ENCODE measurements at places on chromosomes 13 and 19. TPM values are rescaled to one million over a fixed set of nuclear protein-coding genes. Genes with fewer than 3 reads are reported as not detected.

Gene NANOS3
- 3.3 TPM for total RNA-seq

Gene AMER2
- total RNA-seq = not detected

Gene NCR1
- not detected for total RNA-seq

Gene KIR3DL2
- not detected for total RNA-seq

Gene TMEM147
- total RNA-seq = 426 TPM

Gene NALCN
- 4.5 TPM for total RNA-seq

Gene NLRP4
- total RNA-seq = not detected

Gene ZNF552
- total RNA-seq = 5.2 TPM

Gene GJA3
- 0.75 TPM for total RNA-seq

Gene MCEMP1
- total RNA-seq = not detected

Gene CEACAM7
- total RNA-seq = 0.17 TPM

Gene VSTM2B
- not detected for total RNA-seq

Gene MRPL57
- 24.8 TPM for total RNA-seq

Gene CEACAM21
- total RNA-seq = not detected

Gene ZNF584
- 18.6 TPM for total RNA-seq

Gene ZNF793
- total RNA-seq = 0.08 TPM

Gene NAT14
- 54.6 TPM for total RNA-seq

Gene C5AR1
- 2.2 TPM for total RNA-seq

Gene FUT2
- not detected for total RNA-seq

Gene NKPD1
- total RNA-seq = 0.26 TPM

Gene EVI5L
- 1.5 TPM for total RNA-seq

Gene LGALS14
- not detected for total RNA-seq

Gene KLHL1
- not detected for total RNA-seq

Gene ZGLP1
- 1.1 TPM for total RNA-seq

Gene KLK2
- total RNA-seq = not detected

Gene ZNF99
- total RNA-seq = not detected

Gene BIVM
- total RNA-seq = 4.8 TPM

Gene PGLYRP1
- not detected for total RNA-seq

Gene SIGLEC8
- total RNA-seq = not detected

Gene CFAP97D2
- not detected for total RNA-seq

Gene IGFL1
- total RNA-seq = 2.0 TPM

Gene TUBB4A
- 7.2 TPM for total RNA-seq

Gene PSG3
- not detected for total RNA-seq

Gene MISP
- total RNA-seq = 86.8 TPM

Gene KLK8
- not detected for total RNA-seq

Gene IRF2BP1
- 35.0 TPM for total RNA-seq

Gene ZNF784
- 4.8 TPM for total RNA-seq

Gene C1QTNF9B
- not detected for total RNA-seq

Gene STARD13
- total RNA-seq = 6.3 TPM

Gene TFPT
- 20.9 TPM for total RNA-seq

Gene RASAL3
- not detected for total RNA-seq

Gene CD70
- 25.1 TPM for total RNA-seq

Gene KIR2DL3
- total RNA-seq = not detected

Gene PEAK3
- 0.05 TPM for total RNA-seq

Gene XPO4
- 6.1 TPM for total RNA-seq

Gene NKG7
- not detected for total RNA-seq

Gene CLEC17A
- total RNA-seq = not detected

Gene MEF2B
- 0.44 TPM for total RNA-seq

Gene ZNF358
- total RNA-seq = 19.1 TPM

Gene ALDH16A1
- total RNA-seq = 25.6 TPM

Gene APLP1
- total RNA-seq = 93.4 TPM

Gene SRRM5
- 0.80 TPM for total RNA-seq

Gene ZNF154
- total RNA-seq = not detected

Gene PRR22
- total RNA-seq = 2.9 TPM

Gene RFXANK
- 35.0 TPM for total RNA-seq

Gene CPAMD8
- 0.11 TPM for total RNA-seq

Gene KLK15
- total RNA-seq = not detected

Measured in A549 treated with GW870086 at 1 μM for 4 hours (cell line).